ENCODE measurements at places on chromosomes 2 and 18. TPM values are rescaled to one million over a fixed set of nuclear protein-coding genes. Genes with fewer than 3 reads are reported as not detected.

CFAP65 gene
- total RNA-seq = not detected

DNA sequence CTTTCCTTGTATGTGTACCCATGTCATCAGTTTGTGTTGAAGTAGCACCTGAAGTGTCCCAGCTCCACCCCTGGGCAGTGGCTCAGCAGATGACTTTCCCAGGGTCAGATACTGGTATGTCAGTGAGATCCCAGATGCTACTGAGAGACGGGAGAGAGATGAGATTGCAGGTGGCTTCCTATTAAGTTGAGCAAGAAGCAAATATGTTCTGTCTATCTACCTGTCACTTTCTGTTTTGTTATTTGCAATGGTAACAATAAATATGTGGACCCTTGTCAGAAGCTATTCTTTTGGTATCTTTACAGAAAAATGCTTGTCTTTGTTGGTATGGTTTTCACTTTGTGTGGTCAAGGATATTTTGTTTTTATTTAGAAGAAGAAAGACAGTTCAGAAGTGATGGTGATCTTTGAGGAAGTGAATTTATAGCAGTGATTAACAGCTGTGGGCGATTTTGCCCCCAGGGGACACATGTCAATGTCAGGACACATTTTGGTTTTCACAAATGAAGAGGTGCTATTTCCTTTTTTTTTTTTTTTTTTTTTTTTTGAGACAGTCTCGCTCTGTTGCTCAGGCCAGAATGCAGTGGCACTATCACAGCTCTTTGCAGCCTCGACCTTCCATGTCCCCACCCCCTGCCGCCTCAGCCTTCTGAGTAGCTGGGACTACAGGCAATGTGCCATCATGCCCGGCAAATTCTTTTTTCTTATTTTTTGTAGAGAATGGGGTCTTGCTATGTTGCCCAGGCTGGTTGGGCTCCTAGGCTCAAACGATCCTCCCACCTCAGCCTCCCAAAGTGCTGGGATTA lies 21.4 kb downstream of the MGAT5 start:
- no peak for DNase-seq

DNA sequence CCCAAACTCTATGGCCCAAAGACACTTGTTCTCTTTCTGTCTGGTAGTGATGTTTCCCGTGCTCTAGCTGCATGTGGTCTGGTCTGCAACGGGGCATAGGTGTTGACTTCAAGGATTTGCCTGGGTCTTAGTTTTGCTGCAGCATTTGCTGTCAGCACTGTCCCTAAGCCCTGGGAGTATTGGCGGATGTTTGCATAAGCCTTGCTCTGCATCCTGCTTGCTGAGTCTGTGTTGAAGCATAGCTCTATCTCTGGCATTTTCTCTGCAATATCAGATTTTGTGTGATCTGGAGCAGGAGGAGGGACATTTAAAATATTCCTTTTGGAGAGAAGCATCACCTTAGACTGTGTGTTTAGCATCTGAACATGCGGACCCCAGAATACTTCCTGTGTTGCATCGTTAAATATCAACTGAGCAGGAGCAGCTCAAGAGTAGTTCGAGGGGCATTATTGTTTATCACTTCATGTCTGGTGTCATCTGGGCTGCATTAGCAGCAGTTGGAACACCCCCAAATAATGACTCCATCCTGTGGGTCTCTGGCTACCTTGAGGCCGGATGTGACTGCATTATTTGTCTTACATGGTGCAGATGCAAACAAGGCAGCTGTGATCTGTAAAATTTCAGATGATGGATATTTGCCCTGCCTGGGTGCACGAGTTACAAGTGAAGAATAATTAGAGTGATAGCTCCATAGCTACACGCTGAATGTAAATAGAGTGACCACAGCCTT lies 231.7 kb downstream of the TRIB2 start:
- DNase-seq = no peak

KCNS3 gene
- 13.0 TPM for total RNA-seq

CFAP210 gene
- total RNA-seq = not detected

DNA sequence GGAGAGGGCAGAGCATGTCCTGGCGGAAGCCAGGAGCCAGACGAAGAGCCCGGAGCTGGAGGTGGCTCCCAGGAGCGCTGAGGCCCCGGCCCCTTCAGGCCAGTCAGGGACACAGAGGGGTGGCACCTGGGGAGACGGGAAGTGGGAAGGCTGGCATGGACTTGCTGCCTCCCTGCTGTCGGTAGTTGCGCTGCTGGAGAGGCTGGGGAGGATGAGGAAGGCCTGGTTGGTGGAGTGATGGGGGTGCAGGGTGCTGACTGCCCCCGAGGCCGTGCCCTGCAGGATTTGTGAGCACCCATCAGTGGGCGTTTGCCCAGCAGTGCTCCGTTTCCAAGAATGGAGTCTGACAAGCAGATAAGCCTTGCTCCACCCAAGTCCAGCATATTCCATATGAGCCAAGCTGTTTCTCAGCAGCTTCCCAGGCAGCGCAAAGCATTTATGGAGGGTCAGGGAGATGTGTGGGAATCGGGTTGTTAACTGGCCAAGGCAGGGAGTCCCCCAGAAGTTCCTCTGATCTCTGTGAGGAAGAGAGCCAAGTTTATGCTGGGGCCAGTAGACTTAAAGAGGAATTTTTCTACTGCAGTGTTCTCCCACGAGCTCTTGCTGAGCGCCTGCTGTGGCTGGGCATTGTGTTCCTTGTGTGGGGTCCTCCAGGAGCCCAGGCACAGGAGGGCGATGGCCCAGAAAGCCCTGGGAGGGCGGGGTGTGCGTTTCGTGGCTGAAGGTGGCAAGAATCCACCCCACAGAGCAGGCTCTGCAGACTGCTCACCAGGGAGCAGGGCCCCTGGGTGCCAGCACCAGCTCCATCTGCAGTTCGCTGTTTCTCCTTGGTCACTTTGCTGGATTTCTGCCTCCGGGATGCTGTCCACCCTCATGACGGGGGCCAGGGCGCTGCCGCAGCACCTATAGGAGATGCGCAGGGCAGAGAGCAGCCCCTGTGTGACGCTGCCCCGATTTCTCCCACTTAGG lies 250.2 kb downstream of the ALPK2 start:
- no peak for DNase-seq

MEP1B gene
- total RNA-seq = not detected

TM4SF20 gene
- not detected for total RNA-seq

DNA sequence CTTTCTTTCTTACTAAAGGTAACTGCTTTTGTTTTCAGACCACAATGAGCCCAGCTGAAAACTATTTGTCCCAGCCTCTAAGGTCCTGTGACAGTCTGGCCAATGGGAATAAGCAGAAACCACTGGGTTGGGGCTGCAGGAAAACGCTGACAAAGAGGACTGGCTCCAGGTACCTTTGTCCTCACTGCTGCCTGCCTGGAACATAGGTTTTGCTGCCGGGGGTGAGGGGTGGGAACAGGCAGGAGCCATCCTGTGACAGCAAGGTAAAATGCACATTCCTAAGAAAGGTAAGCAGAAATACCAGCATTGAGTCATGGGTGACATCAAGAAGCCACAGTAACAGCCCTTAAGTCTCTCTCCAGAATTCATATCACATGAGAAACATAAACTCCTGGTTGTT lies 21.6 kb downstream of the PTPN2 start:
- no peak for DNase-seq

UGT1A8 gene
- total RNA-seq = not detected

DNA sequence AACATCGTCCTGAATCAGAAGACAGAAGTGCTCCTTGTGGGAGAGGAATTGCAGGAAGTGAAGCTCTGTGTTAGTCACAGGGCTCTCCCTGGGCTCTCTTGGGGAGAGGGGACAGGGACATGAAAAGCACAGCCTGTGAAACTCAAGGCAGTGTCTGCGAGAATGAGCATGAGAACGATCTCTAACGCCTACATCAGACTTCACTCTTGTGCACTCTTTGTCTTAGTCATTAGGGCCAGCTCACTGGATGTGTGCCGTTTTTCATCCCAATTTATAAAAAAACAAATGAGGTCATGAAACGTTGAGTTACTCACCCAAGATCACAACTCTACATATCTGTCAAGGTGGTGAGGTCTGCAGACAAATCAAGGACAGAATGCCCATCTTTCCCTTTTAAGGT lies 27.0 kb upstream of the TWIST2 start:
- DNase-seq = no peak

SLC14A1 gene
- 0.34 TPM for total RNA-seq

- DNase-seq = no peak
Measured at GRCh38 chr2:85992611-85993010, 103.8 kb upstream of the ST3GAL5 start.

SERPINB4 gene
- total RNA-seq = not detected

LIMS4 gene
- total RNA-seq = 102 TPM

DNA sequence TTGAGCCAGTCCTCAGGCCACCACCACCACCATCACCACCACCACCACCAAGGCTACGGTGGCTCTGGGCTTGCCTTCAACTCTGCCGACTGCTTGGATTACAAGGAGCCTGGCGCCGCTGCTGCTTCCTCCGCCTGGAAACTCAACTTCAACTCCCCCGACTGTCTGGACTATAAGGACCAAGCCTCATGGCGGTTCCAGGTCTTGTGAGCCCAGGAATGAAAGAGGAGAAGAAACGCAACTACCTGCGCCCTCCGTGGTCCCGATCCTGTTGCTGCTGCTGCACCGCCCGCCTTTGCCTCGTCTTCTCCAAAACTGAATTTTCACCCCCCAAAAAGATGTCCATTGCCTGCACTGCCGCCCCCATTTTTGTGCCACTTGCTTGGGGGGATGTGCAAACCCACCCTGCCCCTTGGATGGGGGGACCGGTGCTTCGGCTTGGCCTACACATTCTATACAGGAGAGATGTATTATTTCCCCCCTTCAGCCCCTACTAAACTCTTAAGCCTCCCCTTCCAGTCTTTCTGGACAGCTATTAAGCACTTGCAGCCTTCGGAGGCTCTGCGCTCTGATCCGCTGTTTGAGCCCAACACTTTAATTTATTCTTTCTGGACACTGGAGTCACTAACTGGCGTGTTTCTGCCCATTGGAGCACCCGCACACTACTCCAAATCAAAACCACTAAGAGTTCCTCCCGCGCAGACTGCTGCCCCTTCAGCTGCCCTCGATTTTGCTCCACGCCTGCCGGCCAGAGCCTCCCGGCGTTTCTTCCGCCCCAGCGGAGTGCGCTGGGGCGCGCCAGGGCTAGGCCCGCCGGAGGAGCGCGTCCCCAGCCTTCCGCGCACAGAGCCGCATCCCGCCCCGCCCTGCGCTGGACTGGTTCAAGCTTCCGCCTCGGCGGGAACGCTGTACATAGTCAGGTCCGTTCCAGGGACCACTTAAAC lies 5.7 kb downstream of the OTX1 start:
- DNase-seq = no peak

DNA sequence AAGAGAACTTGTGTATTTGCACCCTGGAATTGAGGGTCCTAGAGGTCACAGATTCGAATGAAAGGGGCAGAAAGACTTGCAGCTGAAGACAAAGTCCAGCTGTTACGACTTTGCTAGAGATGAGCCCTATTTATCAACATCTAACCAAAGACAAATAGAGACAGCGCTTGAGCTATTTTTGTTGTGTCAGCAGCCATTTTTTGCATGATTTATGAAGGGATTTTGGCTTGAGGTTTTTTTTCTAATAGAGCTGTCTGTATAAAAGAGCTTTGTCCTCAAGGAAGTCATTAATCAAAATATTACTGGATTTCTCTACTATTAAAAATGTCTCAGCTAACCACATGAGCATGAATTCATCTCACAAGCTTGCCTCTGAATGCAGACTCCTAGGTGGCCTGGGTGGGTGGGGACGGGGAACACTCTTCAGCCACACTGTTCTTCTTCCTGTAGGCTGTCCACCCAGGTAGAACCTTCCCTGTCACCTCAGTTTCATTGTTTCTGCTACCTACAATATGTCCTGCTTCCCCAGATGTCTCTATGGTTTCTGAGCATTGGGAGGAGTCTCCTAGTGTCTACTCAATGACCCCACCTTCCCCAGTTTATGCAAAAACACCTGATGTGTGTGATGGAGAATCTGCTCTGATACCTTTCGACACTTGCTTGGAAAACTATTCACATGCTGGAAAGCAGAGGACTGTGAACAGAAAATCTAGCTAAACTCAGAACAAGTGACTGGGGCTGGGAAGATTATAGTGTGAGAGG lies 7.2 kb upstream of the CD226 start:
- DNase-seq = no peak

Data from glomerular endothelial cell (primary cell).